Occipital lobe (tissue), 3 donors: ENCODE measurements at places on chromosomes 3 and 15. TPM values are rescaled to one million over a fixed set of nuclear protein-coding genes. Genes with fewer than 3 reads are reported as not detected.

DNA sequence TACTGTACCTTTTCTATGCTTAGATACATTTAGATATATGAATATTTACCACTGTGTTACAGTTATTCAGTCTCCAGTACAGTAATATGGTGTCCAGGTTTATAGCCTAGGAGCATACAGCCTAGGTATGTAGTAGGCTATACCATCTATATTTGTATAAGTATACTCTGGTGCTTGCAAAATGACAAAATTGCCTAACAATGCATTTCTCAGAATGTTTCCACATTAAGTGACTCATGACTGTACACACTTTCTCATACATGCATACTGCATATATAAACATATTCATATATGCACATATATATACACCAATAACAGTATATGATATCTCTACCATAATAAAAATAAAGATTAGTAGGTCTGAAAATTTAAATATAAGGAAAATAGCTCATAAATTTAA lies 169.3 kb downstream of the DPH6 start:
- no peak for DNase-seq

- DNase-seq, result no peak
Observed at GRCh38 chr15:54941417-54941816, 255.3 kb downstream of the RSL24D1 start.

GRCh38 chr3:189372243-189372642 lies 200.5 kb downstream of the TPRG1 start:
- no peak for DNase-seq

GRCh38 chr3:31488475-31489017 lies 44.2 kb upstream of the STT3B start:
- DNase-seq, result no peak

DNA sequence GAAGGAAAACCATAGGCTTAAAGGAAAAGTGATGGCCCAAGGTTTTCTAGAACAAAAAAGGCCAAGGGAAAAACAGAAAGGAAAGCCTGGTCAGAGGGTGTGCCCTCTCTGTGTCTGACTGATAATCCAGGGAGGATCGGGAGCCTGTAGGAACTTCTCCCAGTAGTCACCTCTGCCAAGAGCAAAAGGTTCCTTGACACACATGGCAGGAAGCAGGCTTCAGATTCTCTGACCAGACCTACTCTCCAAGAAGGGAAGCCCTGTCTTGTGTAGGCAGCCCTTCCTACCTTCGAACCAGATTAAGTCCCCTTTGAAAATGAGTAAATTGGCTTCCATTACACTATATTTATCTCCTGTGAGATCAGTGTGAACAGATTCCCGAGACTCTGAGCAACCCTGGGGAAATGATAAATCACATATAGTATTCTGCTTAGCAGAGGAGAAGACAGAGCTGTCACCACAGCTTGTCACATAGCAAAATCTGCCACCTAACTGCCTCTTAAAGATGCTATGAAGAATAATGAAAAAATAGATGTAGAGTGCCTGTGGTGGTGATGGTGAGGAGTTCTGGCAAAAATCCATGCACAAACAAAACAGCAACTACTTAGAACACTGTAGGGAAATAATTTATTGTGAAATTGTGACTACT lies 38.8 kb downstream of the PARP14 start:
- DNase-seq, result no peak

DNA sequence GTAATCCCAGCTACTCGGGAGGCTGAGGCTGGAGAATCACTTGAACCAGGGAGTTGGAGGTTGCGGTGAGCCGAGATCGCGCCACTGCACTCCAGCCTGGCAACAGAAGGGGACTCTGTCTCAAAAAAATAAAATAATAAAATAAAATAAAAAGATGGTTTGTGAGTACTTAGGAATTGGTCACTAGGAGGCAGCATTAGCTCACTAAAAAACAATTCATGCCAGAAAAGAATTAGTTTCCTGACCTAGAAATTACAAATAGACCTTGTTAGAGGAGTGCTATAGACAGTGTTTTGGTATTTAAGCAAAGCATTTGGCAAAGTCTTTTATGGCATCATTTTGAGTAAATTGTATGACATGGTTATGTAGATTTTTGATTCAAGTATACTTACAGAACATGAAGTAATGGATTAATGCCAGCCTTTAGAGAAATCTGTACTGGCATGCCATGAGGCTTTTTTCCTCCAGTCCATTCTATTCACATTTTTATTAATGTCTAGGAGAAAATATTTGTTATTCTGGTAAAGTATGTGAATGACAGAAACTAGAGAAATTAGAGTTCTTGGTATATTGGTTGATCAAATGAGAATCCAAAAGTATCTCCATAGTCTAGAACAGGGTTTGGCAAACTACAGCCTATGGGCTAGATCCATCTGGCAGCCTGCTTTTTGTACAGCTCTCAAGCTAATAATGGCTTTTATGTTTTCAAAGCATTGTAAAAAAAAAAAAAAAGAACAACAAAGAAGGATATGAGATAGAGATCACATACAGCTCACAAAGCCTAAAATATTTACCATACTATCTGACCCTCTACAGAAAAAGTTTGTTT lies 81.6 kb downstream of the LRRC49 start:
- DNase-seq, result no peak

- DNase-seq, result no peak
Observed at GRCh38 chr3:140176526-140176925, 241.5 kb downstream of the CLSTN2 start.

- DNase-seq, result no peak
Observed at GRCh38 chr3:79139395-79140068, 628.3 kb downstream of the ROBO1 start.

- DNase-seq, result no peak
Observed at GRCh38 chr3:56764904-56765547, 36.7 kb downstream of the ARHGEF3 start.

GRCh38 chr15:47819158-47819557 lies 101.9 kb downstream of the SEMA6D start:
- no peak for DNase-seq

DNA sequence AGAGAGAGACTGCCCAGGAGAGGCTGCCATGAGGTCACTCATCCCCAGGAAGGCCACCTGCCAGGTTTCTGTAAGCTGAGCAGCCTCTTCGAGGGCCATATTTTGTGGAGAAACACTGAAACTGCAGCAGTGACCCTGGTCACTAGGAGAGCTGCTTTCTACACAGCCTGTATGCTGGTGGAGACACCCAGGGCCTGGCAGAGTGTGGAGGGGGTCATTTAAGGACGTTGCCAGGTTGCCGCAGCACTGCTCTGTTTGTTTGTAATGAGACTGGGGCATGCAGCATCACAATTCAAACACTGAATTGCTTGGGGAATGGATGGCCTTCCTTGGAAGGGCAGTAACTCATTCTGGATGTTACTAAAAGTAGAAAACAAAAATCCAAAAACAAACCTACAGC lies 104.9 kb upstream of the TRIM42 start:
- DNase-seq, result no peak

DNA sequence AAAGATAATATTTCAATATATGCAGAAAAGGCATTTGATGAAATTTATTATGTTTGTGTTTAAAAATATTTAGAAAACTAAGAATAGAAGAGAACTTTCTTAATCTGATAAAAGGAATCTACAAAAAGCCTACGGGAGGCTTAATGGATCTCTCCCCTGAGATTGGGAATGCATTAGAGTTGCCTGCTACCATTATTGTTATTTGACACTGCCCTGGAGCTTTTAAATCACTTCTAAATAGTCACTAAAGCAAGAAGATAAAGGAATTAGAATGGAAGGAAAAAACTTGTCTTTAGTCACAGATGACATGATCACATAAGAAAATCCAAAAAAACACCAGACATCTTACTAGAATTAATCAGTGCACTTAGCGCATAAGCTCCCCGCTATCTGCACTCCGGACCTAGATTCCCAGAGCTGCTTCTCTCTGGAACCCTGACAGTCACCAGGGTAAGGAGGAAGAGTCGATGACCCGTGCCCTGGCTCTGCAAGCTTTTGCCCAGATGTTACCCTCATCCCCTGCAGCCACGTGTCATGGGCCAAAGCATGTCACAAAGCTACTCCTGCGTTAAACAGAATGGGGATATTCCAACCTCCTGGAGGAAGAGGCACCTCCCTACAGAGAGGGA lies 97.1 kb downstream of the MINAR1 start:
- DNase-seq, result no peak

DNA sequence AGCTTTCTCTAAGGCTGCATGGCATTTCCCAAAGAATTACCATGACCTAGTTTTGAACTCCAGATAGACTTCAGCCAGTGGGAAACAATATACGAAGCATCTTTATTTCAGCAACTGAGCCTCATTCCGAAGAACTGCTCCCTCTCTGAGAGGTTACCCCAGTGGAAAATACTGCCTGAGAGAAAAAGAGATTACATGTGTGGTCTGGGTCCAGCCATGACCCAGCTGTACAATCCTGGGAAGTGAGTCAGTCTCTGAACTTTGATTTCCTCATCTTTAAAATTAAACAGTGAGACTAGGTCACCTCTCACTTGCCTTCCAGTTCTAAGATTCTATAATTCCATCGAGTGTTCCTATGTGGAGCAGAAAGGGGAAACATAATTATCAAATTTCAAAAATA lies 42.4 kb downstream of the TNIK start:
- DNase-seq, result no peak

Gene HTR3E
- not detected for total RNA-seq

Gene NRG4
- total RNA-seq, result not detected

Gene SEMA5B
- total RNA-seq, result 9.8 TPM

Gene SERINC4
- total RNA-seq, result not detected

Gene CACNA2D3
- total RNA-seq, result 11.2 TPM
